ENCODE measurements at places on chromosomes 3 and 15.

DNA sequence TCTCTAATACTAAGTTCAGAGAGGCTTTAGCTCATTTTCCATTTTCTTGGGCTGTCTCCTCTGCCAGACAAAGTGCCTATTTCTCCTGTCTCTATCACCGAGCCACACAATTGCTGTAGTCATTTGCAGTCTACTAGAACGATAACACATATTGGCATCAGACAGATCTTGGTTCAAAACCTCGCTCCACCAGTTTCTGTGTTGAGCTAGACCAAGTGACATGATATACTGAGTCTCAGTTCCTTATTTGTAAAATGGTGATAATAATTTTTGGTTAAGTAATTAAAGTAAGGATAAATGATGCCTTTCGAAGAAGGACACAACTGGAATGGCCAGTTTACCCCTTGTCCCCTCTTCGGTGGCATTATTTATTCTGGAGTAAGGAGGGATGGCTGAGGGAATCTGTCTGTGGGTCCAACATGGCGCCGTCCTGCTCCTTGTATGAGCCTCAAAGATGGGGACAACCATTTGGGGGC, 398 bp upstream of the RAB7A start:
- peaks cover 11% of the 10 kb centered on the region for H3K36me3 ChIP-seq
- H3K4me1 ChIP-seq: peaks cover 53% of the 10 kb centered on the region
- no peak for DNase-seq
- H3K4me3 ChIP-seq: peak overlapping the region; percentile 97
- peak overlapping the region; percentile 98 for H3K27ac ChIP-seq

DNA sequence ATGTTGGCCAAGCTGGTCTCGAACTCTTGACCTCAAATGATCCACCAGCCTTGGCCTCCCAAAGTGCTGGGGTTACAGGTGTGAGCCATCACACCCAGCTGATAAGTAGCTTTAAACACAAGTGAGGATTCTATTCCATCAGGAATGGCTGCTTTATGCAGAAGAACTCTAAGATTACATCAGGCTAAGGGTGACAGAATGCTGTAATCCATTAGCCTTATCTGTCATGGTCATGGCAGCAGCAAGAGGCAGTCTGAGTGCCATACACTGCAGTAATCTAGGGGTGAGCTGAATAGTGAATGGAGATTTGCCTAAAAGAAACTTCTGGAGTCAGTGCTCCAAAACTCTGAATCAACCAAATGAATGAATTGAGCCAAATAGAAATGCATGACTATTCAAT, 39.6 kb downstream of the LIPC start:
- H3K4me3 ChIP-seq: no peak overlapping the region
- DNase-seq: no peak
- H3K27ac ChIP-seq: no peak overlapping the region

DNA sequence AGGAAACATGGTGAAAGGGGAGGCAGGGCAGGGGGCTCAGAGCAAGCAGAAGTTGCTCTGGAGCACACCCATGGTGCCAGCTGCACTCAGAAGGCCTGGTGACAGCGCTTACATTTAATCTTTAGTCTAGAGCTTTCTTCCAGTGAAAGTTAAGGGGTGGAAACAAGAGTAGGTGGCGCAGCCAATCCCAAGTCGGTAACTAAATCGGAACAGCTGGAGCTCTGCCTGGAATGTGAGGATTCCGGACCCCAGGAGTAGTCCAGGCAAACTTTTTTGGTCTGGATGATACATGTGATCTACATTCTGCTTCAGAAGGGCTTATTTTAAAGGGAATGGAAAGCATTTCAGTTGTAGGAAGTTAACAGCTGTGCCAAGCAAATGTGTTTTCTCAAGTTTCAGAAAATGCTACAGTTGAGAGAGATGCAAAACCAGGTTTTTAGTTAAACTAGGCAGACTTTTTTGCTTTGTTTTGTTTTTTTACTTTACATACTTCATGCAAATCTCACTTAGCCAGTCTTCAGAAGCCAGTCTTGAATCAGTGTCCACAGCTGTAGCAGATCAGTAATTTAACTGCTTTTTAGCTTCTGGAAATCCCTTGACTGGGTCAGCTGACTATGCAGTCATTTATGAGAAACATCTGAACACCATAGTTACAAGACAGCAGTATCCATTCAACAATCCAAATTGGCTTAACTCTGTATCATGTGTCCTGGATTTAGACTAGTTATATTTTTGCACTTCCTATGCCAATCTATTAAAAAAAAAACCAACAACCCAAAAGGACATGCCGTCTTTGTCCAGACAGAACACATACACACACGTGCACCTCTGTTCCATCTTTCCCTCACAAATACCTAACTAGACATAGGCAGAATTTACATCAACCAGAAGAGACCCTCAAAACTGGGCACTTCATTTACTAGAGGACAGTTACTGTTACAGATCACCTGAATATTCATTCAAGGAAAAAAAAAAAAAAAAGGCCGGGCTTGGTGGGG, 33.2 kb downstream of the ZNF106 start:
- H3K27me3 ChIP-seq: no peaks in the 10 kb centered on the region
- H3K27ac ChIP-seq: no peak overlapping the region
- DNase-seq: no peak
- H3K36me3 ChIP-seq: peaks cover 3% of the 10 kb centered on the region
- H3K4me1 ChIP-seq: peaks cover 4% of the 10 kb centered on the region

- no peak overlapping the region for H3K27ac ChIP-seq
- no peaks in the 10 kb centered on the region for H3K27me3 ChIP-seq
- H3K4me3 ChIP-seq: no peak overlapping the region
- peaks cover 11% of the 10 kb centered on the region for H3K36me3 ChIP-seq
- peaks cover 14% of the 10 kb centered on the region for H3K4me1 ChIP-seq
These were observed 12.9 kb downstream of the HEG1 start for GRCh38 chr3:125042725-125043406.

GRCh38 chr15:47366884-47367283, 350.4 kb upstream of the SEMA6D start:
- no peak overlapping the region for H3K4me3 ChIP-seq
- H3K4me1 ChIP-seq: no peaks in the 10 kb centered on the region
- no peak overlapping the region for H3K27ac ChIP-seq

GRCh38 chr3:112650482-112650881, 9.5 kb upstream of the CCDC80 start:
- peaks cover 3% of the 10 kb centered on the region for H3K27me3 ChIP-seq
- no peak for DNase-seq
- no peak overlapping the region for H3K4me3 ChIP-seq
- no peaks in the 10 kb centered on the region for H3K4me1 ChIP-seq
- no peak overlapping the region for H3K27ac ChIP-seq

GRCh38 chr3:134464064-134464688, 21.6 kb downstream of the ANAPC13 start:
- H3K27me3 ChIP-seq: peaks cover 12% of the 10 kb centered on the region
- H3K36me3 ChIP-seq: no peaks in the 10 kb centered on the region
- no peak overlapping the region for H3K27ac ChIP-seq
- H3K4me1 ChIP-seq: no peaks in the 10 kb centered on the region
- no peak for DNase-seq

GRCh38 chr15:68413363-68414205, 18.4 kb downstream of the ITGA11 start:
- no peak overlapping the region for H3K4me3 ChIP-seq
- H3K27me3 ChIP-seq: no peaks in the 10 kb centered on the region
- no peaks in the 10 kb centered on the region for H3K4me1 ChIP-seq
- peak; percentile 3 for DNase-seq
- H3K36me3 ChIP-seq: no peaks in the 10 kb centered on the region
- H3K27ac ChIP-seq: no peak overlapping the region

- peaks cover 71% of the 10 kb centered on the region for H3K4me1 ChIP-seq
- DNase-seq: peak; percentile 74
- no peaks in the 10 kb centered on the region for H3K36me3 ChIP-seq
- peak overlapping the region; percentile 80 for H3K4me3 ChIP-seq
- no peaks in the 10 kb centered on the region for H3K27me3 ChIP-seq
These were observed 27.0 kb downstream of the PSTPIP1 start for GRCh38 chr15:77021803-77022381.

- H3K4me1 ChIP-seq: no peaks in the 10 kb centered on the region
- H3K27ac ChIP-seq: no peak overlapping the region
- no peaks in the 10 kb centered on the region for H3K36me3 ChIP-seq
- H3K27me3 ChIP-seq: peaks cover 11% of the 10 kb centered on the region
- no peak overlapping the region for H3K4me3 ChIP-seq
- DNase-seq: no peak
These were observed 16.5 kb downstream of the SLC12A1 start for GRCh38 chr15:48222627-48223026.

- no peaks in the 10 kb centered on the region for H3K27me3 ChIP-seq
- peaks cover 6% of the 10 kb centered on the region for H3K36me3 ChIP-seq
- DNase-seq: no peak
- no peaks in the 10 kb centered on the region for H3K4me1 ChIP-seq
- no peak overlapping the region for H3K4me3 ChIP-seq
- H3K27ac ChIP-seq: no peak overlapping the region
These were observed 222.2 kb upstream of the GADL1 start for GRCh38 chr3:31116651-31117050.

DNA sequence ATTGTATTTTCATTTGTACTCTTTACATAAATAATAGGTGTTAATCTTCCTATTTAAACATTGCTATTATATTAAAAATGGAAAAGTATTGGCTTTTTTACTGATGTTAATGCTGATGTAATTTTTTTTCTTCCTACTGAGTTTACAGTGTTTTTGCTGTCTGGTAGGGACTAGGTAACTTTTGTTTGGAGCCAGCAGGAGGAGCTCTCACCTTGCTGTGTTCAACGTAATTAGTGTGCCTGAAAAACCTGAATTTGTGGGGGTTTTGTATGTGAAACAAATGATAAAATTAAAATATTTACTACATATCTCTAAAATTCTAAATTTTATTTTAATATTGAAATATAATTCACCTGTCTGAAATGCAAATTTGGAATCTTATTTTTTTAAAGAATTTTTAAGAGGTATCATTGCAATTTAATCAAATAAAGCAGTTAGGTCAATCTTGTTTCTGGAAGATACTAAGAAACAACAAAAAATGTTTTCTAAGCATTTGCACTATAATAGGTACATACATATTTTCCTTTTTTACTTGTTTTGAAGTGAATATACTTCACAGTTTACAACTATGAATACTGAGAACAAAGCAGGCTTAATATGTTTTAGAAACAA, 48.8 kb downstream of the EPHA6 start:
- no peak for DNase-seq
- no peaks in the 10 kb centered on the region for H3K27me3 ChIP-seq
- no peak overlapping the region for H3K4me3 ChIP-seq
- no peak overlapping the region for H3K27ac ChIP-seq

DNA sequence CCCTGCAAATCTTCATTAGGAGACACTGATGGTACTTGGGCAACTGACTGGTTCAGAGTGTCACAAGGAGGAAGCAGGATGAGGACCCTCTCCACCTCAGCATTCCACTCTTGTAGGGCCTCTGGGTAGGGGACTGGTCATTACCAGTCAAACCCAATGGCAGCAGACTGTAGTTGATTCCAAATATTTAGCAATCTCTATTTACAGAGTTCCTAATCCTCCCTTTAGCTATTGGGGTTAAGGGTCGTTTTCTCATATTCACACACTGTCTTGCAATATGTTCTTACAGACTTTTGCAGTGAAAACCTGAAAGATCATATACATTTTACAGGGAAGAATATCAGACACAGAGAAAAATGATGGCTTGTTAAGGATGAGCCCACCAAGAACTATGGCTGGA, 397.7 kb downstream of the GAP43 start:
- no peaks in the 10 kb centered on the region for H3K4me1 ChIP-seq
- DNase-seq: no peak
- H3K27ac ChIP-seq: no peak overlapping the region
- no peak overlapping the region for H3K4me3 ChIP-seq

DNA sequence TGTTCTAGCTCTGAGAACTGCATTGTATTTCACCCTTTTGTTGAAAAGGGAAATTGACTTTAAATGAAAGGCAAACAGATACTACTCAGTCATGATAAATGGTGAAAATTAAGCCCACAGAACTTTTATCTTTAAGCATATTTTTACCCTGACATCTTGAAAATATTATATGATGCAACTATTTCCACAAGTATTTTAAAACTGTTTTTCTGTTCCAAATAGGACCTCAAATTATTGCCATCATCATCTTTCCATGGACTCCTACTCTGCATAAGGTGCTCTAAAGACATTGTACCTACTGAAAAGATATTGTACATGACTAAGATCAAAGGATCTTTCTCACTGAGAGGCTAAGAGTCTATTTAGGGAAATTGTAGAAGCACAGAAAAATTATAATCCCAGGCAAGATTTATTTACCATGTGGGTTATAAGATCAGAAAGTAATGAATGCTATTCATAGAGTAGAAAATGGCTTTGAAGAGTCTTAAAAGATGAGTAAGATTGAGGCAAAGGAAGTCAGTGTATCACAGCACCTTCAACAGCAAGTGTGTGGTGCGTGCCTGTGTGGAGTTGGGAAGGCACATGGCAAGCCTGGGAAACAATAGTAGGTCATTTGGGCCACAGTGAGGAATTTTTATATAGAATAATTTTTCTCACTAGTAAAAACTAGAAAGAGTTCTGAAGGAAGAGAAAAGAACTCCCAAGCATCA, 68.8 kb downstream of the VGLL3 start:
- no peak overlapping the region for H3K27ac ChIP-seq
- no peaks in the 10 kb centered on the region for H3K4me1 ChIP-seq
- H3K27me3 ChIP-seq: no peaks in the 10 kb centered on the region

GRCh38 chr3:146834917-146835316, 229.8 kb upstream of the PLSCR5 start:
- no peaks in the 10 kb centered on the region for H3K4me1 ChIP-seq
- no peaks in the 10 kb centered on the region for H3K27me3 ChIP-seq
- no peak for DNase-seq
- no peak overlapping the region for H3K27ac ChIP-seq
- H3K36me3 ChIP-seq: no peaks in the 10 kb centered on the region
- no peak overlapping the region for H3K4me3 ChIP-seq

GRCh38 chr3:31552103-31552502, 19.4 kb downstream of the STT3B start:
- H3K27me3 ChIP-seq: no peaks in the 10 kb centered on the region
- H3K4me1 ChIP-seq: peaks cover 80% of the 10 kb centered on the region
- no peak overlapping the region for H3K27ac ChIP-seq
- no peak overlapping the region for H3K4me3 ChIP-seq
- no peak for DNase-seq

DNA sequence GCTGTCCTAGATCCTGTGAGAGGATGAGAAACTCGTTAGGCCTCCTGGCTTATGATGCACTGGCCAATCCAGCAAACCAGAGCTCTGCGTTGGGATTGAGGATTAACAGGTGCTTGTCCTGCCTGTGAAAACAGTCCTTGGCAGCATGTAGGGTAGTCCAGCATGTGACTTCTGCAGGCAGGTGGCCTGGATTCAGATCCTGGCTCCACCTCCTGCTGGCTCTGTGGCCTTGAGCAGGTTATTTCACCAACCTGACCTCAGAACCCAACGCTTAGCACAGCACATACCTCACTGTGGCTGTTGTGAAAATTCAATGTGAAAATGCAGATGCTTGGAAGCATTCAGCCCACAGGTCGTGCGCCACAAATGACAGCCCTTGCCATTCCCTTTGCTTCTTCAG, 33.6 kb downstream of the PLA2G4D start:
- H3K27ac ChIP-seq: no peak overlapping the region
- H3K4me1 ChIP-seq: peaks cover 3% of the 10 kb centered on the region
- no peaks in the 10 kb centered on the region for H3K36me3 ChIP-seq
- no peak overlapping the region for H3K4me3 ChIP-seq
- DNase-seq: no peak

GRCh38 chr15:51227940-51228732, 110.3 kb downstream of the CYP19A1 start:
- H3K36me3 ChIP-seq: no peaks in the 10 kb centered on the region
- no peak overlapping the region for H3K27ac ChIP-seq
- H3K27me3 ChIP-seq: peaks cover 25% of the 10 kb centered on the region
- H3K4me1 ChIP-seq: no peaks in the 10 kb centered on the region
- no peak overlapping the region for H3K4me3 ChIP-seq

- H3K4me3 ChIP-seq: no peak overlapping the region
- no peaks in the 10 kb centered on the region for H3K4me1 ChIP-seq
- no peak overlapping the region for H3K27ac ChIP-seq
- DNase-seq: no peak
These were observed 33.5 kb downstream of the CCDC13 start for GRCh38 chr3:42739401-42740158.

All from naive thymus-derived CD8-positive, alpha-beta T cell (primary cell).